ENCODE measurements at places on chromosomes 11 and 22.

DNA sequence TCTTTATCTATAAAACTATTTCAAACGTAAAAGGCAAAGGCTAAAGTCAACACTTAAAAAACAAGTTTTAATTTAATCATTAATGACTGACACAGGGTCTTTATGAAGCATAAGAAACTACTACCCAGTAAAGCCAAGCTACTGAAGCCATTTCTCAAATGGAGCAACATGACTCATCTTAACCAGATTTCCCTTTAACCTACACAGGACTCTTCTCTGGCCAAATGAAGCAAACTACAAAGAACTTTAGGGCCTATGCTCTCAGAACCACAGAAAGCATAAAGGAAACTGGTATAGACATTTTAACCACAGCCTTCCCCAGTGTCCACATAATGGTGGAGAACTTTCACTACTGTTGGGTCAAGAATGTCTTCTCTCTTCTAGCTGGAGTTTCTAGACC lies 34.7 kb downstream of the ALG9 start:
- no peak for DNase-seq

DNA sequence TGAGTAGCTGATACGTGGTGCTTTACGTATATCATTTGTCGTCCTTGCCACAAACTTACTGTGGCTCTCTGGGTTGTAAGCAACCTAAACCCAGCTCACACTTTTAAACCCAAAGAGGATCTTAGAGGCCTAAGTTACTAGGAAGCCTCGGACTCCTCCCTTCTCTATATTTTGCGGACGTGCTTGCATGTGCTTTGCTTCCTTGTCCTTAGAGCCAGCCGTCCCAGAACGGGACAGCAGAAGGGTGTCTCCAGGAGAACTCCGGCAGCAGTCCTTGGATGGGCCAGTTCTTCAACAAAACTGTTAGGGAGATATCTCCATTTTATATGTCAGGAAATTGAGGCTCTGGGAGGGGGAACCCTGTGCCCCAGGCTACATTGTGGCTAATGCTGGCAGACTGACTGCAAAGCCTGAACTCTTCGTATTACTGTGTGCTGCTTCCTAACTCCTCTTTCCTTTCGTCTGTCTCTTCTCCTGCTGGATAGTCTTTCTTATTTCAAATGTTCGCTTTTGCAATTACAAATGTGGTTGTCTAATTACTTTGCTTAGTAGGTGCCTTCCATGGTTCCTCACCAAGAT lies 33.8 kb downstream of the TNRC6B start:
- DNase-seq: no peak

GRCh38 chr22:35804421-35804820 lies 86.7 kb downstream of the APOL5 start:
- DNase-seq: no peak

DNA sequence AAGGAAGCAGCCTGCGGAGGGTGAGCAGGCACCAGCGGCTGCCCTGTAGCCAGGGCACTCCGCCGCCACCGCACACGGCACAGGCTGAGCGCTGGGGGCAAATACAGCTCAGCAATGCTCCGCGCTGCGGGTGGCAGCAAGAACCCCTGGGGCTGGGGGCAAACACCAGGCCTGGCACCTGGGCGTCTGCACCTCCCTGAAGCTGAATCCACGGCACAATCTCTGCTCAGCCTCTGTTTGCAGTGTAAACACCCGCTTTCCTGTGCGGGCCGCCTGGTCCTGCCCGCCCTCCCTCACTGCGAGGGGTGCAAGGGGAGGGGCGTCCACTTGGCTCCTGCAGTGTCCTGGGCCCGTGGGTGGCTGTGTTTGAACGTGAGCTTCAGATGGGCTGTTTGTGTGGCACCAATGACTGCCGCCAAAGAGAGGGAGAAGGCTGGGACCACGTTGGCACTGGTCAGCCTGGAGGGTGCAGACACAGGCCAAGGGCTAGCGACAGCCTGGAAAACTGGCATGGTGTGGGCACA lies 14.8 kb upstream of the MPPED1 start:
- no peak for DNase-seq

DNA sequence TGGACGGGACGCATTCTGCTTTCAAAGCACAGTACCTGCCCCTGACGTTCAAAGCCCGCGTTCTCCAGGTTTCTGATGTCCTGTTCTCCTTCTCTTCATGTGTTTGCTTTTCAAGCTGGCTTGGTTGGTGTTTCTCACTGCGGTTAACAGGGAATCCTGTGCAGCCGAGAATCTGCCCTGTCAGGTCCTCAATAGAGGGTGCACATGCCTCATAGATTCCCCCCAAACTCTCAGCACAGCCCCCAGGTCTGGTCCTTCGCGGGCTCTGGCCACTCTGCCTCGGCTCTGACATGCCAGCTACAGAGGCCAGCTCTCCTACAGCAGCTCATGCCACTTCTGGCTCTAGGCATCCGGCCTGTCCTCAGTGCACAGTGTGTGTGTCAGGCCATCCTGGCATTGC lies 1343.8 kb downstream of the TBC1D22A start:
- DNase-seq: no peak

- no peak for DNase-seq
Measured at GRCh38 chr11:41955066-41955465, 495.6 kb upstream of the LRRC4C start.

- no peak for DNase-seq
Measured at GRCh38 chr11:6273188-6273587, 13.6 kb downstream of the CCKBR start.

DNA sequence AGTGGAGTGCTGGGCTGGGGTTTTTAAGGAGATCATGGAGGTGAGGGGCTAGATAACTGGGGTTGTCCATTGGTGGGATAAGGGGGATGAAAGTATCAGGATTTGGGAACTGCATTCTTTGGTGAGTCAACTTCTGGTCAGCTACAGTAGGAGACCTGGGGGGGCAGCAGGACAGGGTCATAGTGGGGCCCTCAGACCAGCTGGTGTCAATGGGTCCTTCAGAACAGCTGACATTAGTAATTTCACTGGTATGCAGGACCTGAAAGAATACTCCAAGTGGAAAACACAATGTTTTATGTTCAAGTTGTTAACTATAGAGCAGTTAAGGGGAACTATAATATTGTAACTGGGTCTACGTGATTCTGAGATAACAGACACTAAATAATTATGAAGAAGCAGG lies 2.8 kb upstream of the TTC12 start:
- no peak for DNase-seq

- DNase-seq: no peak
Measured at GRCh38 chr11:11620921-11621572, 758 bp downstream of the GALNT18 start.
